ENCODE measurements at places on chromosomes 12 and 14.

DNA sequence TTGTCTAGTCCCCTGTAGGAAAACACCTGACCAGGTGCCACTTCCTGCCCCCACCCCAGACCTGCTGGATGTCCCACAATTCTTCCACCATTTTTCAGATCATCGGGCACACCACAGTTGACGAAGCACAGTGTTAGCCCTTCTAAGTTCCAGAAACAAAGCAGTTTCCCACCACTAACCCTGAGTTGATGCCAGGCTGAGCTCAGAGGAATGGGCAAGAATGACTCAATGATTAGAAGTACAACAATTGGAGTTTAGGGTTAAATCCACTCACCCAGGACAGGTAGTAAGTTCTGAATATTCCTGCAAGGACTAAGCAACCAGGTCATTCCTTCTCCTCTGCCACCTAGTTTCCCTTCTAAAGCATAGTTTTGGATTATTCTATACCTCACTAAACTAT, 979.8 kb downstream of the BCL11B start:
- no peak for DNase-seq

GRCh38 chr14:96146131-96146771, 58.4 kb upstream of the BDKRB2 start:
- no peak for DNase-seq

- DNase-seq = no peak
Observed at GRCh38 chr12:97977870-97978405, 515.3 kb downstream of the RMST start.

DNA sequence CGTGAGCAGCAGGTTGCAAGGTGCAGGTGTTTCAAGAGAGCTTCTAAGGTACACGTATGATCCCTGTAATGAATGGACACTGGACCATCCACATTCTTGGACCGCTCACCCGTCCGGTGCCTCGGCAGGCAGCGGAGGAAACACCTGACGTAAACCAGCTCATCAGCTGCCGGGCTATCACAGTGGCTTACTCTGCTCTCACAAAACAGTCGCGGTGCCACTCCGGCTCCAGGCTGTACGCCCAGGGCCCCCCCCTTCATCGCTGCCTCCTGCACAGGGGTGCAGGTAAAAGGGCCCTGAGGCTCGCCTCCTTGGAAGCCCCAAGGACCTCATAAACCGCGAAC, 436 bp downstream of the VPS33A start:
- DNase-seq = no peak

- no peak for DNase-seq
Observed at GRCh38 chr12:76874491-76875190, 4.2 kb downstream of the CSRP2 start.

- DNase-seq = no peak
Observed at GRCh38 chr12:56679883-56680575, 8.1 kb downstream of the PTGES3 start.

DNA sequence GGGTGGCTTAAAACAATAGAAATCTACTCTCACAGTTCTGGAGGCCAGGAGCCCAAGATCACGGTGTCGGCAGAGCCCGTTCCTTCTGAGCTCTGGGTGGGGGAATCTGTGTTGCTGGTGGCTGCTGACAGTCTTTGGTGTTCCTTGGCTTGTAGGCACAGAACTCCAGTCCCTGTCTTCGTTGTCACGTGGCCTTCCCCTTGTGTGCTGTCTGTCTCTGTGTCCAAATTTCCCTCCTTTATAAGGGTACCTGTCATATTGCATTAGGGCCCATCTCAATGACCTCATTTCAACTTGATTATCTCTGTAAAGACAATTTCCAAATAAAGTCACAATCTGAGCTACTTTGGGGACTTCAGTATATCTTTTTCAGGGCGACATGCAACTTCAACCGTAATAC, 81.6 kb downstream of the CCDC92 start:
- DNase-seq = no peak

DNA sequence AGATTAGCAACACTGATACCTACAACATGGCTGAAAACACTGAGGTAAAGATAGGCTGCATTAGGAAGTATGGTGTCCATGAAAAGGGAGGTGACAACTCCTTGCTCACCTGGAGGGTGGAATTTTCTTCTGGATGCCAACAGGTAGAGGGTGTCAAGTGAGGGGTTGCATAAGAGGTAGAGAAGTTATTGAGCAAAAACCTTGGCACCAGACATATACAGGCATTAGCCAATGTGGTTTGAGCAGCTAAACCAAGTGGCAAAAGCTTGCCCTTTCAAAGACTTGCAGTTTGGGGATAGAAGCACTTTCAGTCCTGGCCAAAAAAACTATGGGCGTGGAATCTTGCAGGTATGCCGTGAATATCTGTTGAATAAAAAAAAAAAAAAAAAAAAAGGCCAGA, 3.8 kb downstream of the RITA1 start:
- DNase-seq = no peak

DNA sequence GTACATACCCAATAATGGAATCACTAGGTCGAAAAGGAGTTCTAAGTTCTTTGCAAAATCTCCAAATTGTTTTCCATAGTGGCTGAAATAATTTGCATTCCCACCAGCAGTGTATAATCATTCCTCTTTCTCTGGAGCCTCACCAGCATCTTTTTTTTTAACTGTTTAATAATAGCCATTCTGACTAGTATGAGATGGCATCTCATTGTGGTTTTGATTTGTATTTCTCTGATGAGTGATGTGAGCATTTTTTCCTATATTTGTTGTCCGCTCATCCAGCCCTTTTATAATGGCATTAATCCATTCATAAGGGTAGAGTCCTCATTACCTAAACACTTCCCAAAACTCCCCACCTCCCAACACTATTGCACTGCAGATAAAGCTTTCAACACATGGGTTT, 278.3 kb downstream of the SEC23A start:
- DNase-seq = no peak

- no peak for DNase-seq
Observed at GRCh38 chr12:14605401-14605989, 37.8 kb upstream of the PLBD1 start.

DNA sequence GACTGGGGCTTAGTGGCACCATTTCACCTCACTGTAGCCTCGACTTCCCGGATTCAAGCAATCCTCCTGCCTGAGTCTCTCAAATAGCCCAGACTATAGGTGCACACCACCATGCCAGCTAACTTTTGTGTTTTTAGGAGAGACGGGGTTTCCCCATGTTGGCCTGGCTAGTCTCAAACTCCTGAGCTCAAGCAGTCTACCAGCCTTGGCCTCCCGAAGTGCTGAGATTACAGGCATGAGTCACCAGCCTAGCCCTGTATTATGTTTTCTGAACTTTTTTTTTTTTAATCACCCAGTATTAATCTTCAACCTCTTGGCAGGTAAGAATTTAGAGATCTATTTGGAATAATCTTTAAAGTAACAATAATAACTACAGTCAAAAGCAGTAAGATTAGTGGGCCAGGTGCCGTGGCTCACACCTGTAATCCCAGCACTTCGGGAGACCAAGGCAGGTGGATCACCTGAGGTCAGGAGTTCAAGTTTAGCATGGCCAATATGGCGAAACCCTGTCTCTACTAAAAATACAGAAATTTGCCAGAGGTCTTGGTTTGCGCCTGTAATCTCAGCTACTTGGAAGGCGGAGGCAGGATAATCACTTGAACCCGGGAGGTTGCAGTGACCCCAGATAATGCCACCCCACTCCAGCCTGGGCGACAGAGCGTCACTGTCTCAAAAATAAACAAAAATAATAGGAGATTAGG, 8.6 kb downstream of the NANOG start:
- DNase-seq = no peak

DNA sequence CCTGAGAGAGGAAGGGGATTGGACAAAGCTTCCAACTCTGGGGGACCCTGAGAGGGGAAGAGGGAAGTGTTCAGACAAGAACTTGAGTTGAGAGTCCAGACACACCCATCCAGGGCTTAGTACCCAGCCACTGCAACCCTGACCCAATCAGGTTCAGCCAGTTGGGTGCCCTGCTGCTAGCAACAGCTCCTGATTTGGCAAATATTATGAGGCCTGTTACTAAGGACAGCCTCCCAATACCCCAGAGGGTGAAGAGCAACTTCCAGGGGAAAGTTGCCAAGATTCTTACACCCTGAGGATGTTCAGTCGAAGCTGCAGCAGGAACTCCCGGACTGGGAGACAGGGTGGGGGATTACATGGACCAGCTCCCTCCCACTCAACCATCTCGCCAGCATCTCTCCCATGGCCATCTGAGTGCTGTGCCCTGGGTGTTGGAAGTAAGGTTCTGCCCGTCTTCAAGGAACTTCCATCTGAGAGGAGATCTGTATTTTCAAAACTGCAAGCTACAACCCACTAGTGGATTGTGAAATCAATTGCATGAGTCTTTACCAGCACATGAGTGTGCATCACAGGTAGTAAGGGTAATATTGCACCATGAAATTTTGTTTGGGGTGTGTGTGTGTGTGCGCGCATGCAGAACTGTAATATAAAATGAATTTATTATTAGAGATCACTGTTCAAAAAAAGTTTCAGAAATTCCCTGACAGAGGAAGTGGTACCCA, 11.5 kb upstream of the KRT78 start:
- DNase-seq = no peak

- DNase-seq = no peak
Observed at GRCh38 chr14:59294662-59294992, 106.2 kb downstream of the DAAM1 start.

DNA sequence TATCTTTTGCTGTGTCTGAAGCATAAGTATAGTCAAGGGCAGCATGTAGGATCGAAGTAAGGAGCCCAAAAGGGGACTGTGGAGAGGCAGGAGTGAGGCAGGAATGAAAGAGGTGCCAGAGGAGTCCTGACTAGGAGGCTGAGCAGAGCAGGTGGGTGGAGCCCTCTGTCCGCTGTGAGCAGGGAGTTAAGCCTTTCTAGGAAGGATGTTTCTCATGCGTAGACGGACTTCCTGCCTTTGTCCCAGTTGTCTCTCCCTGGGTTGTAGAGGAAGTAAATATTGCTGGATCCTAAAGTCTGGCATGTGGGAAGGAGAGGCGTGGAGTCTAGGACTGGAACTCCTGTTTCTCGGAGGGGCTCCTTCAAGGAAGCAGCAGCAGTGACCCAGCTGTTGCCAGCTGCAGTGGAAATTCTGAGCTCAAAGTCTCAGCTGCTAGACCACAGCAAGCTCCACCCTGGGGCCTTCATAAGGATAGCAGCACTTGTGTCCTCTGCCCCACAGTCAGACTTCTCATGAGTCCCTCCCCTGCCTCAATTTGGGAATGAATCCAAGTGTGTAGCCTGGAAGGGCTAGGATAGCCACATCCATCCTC, 44.0 kb downstream of the RBMS2 start:
- no peak for DNase-seq

DNA sequence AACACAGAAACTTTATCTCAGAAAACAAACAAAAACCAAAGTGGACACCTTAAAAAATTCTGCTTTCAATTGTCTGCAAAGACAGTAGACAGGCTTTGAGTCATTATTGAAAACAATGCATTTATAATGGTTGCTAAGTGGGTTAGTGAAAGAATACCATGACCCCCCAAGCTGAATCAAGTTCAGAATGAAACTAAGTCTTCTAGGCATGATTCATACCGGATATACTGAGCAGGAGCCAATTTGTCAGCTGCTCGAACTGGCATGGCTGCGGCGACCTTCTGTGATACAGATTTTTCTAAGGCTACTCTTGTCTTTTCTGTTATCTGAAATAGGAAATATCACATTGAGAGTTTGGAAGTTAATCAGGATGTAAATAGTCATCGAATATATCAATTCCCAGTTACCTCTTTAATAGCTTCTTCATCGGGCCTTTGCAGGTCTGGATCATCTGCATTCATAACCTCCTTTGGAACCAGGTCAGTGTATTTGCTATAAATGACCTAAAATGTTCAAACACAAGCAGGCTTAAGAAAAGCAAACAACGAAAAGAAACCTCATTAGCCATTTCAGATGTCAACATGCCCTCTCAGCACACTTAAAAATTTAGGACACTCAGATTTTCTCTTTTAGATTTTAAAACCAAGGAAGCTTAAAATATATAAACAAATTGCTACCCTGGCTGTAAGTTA, 22.3 kb downstream of the SNW1 start:
- DNase-seq = no peak

GRCh38 chr12:21502164-21502496, 541 bp downstream of the GOLT1B start:
- peak; percentile 17 for DNase-seq

GRCh38 chr14:53757732-53758131, 198.9 kb downstream of the BMP4 start:
- DNase-seq = no peak

DNA sequence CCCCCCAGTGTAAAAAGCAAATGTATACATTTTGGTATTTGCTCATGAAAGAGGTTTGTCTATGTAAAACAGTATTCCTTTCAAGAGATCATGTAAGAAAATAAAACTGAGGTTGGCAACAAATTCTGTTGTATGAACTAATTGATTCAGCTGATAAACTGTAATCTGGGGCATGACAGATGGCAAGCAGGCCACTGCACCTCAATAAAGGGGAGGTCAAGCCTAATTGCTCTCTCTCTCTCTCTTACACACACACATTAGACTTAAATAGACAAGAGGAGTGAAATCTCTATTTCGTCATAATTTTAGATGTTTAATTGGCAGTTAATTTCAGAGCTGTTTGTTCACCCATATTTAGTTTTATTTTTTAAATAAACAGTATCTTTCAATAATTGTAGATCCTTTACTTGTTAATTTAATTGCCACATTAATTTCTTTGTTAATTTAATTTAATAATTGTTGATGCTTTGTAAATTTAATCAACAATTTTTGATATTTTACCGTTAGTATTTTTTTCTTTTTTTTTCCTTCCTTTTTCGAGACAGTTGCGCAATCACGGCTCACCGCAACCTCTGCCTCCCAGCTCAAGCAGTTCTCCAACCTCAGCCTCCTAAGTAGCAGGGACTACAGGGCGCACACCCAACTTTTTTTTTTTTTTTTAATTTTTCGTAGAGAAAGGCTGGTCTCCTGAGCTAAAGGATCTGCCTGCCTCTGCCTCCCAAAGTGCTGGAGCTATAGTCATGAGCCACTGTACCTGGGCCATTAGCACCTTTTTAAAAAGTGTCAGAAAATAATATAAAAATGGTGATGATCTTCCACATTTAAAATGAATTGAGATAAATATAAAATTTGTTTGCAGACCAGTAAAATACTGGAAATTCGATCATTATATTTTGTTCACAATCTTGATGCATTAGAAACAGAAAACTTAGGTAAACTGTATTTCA, 577.7 kb downstream of the SLC16A7 start:
- DNase-seq = no peak

DNA sequence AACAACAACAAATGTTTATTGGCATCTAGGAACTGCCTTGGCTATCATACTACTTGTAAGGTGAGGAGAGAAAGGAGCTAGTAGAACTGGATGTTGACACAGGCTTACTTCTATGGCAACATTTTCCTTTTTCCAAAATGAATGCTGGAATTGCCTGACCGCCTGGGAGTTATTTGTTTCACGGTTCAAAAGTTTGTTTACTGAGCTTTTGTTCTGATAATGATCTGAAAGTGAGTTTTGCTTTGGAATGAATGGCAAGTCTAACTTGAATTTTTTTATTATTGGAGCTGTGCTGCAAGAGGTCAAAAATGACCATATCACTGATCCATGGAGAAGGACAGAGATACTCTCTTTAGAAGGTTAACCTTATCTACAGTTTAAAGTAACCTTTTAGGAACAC, 183.5 kb upstream of the CAND1 start:
- no peak for DNase-seq

DNA sequence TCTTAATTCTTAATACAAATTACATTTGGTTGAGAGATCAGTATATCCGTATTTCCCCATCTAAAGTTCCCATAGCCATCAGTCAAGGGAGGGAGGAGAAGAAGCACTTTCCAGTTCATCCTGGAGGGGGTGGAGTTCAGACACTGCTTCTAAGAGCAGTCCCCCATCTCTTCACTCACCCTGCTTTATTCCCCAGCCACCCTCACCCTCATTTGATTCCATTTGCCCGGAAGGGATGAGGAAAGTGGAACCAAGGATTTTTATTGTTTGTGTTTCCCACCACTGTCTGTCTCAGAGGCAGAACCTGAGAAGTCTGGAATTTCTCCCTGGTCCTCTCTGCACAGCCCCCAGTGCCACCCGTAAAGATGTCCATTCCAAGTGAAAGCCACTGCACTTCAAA, 134.2 kb upstream of the HIF1A start:
- DNase-seq = no peak

Data from stimulated activated CD4-positive, alpha-beta T cell treated with anti-CD3 and anti-CD28 coated beads, Interleukin-4, amount 100 ng/mL, for 48 hours (primary cell).